Stimulated activated effector memory CD8-positive, alpha-beta T cell treated with anti-CD3 and anti-CD28 coated beads, Interleukin-12 subunit alpha, Interleukin-12 subunit beta, amount 100 ng/mL, for 72 hours (primary cell): ENCODE measurements at places on chromosomes 7 and 10.

- DNase-seq = no peak
These were observed 45.2 kb upstream of the INSIG1 start for GRCh38 chr7:155252444-155252887.

- no peak for DNase-seq
These were observed 42.9 kb downstream of the PRKG1 start for GRCh38 chr10:51117053-51117660.

- no peak for DNase-seq
These were observed 80.2 kb downstream of the SEMA3C start for GRCh38 chr7:80838643-80839042.

- DNase-seq = no peak
These were observed 387.0 kb upstream of the KCND2 start for GRCh38 chr7:119886007-119886406.

- no peak for DNase-seq
These were observed 45.5 kb upstream of the TARP start for GRCh38 chr7:38318803-38319416.

- DNase-seq = no peak
These were observed 96.0 kb upstream of the RSU1 start for GRCh38 chr10:16913266-16913665.

- no peak for DNase-seq
These were observed 155.0 kb downstream of the GALNT17 start for GRCh38 chr7:71286924-71287323.

GRCh38 chr10:29412485-29412884 lies 123.6 kb downstream of the LYZL1 start:
- DNase-seq = no peak

GRCh38 chr7:137129025-137129424 lies 214.5 kb downstream of the PTN start:
- DNase-seq = no peak

DNA sequence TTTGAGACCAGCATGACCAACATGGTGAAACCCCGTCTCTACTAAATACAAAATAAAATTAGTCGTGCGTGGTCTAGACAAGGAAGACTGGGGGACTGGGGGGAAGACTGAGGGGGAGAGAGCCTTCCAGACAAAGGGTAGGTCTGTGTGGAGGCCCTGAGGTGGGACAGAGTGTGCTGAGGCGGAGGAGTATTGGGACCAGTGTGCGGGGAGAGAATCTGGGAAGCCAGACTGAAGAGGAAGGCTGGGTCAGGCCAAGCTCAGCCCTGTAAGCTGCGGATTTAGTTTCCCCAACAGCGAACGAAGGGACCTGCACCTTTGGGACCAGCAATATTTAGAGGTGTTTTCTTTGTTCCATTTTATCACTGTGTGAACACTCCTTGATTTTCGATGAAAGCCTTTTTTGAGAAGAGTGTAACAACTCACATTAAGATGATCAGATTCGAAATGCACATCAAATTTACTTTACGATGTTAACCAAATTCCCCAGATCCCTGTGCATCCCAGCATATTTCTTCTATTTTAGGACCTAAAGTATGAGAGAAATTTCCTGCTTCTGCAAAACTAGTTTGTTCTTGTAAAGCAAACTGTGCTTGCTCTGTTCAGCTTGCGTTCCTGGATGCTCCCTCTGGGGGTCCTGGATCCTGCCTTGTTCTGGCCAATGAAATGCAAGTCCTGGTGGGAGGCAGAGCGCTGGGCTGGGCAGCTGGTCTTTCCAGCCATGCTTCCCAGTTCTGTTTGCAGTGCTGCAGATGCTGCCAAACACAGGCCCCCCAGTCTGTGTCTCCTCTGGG lies 39.4 kb downstream of the PLAU start:
- DNase-seq = no peak

DNA sequence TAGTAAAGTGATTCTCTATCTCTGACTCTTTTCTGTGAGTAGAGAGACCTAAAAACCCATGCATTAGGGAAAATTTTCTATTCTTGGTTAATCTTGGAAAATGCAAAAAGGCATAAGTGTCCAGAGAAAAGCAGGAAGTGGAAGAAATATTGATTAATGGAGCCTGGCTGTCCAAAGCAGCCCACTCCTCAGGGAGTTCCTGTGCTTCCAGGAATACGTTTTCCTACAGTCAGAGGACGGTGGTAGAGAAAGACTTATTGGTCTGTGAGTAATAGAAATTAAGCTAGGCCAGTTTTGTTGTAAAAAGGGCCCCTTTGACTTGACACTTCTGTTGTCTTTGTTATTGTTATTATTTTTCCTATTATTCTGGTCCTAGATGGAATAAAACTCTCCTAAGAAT lies 157.8 kb downstream of the NRP1 start:
- no peak for DNase-seq

GRCh38 chr10:110353244-110354119 lies 48.8 kb upstream of the SMNDC1 start:
- peak; percentile 43 for DNase-seq

- no peak for DNase-seq
These were observed 47.7 kb downstream of the LRGUK start for GRCh38 chr7:134174795-134175261.

DNA sequence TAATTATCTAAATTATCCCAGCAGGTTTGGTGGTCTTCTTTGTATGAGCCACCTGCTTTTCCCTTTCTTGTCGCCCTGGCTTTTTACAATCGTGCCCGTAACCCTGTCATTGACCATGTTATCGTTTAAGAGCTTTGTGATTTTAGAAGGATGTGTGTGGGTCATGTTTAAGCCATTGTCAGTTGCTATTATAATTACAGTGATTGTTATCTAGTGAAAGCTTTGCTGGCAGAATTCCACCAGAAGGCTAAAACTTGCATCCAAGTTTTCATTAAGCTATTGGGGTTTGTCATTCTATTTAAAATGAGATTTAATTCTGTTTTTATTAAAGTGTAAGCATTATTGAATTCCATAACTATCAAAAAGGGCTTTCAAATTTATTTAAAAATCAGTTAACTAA lies 354.2 kb upstream of the TMEM229A start:
- no peak for DNase-seq

DNA sequence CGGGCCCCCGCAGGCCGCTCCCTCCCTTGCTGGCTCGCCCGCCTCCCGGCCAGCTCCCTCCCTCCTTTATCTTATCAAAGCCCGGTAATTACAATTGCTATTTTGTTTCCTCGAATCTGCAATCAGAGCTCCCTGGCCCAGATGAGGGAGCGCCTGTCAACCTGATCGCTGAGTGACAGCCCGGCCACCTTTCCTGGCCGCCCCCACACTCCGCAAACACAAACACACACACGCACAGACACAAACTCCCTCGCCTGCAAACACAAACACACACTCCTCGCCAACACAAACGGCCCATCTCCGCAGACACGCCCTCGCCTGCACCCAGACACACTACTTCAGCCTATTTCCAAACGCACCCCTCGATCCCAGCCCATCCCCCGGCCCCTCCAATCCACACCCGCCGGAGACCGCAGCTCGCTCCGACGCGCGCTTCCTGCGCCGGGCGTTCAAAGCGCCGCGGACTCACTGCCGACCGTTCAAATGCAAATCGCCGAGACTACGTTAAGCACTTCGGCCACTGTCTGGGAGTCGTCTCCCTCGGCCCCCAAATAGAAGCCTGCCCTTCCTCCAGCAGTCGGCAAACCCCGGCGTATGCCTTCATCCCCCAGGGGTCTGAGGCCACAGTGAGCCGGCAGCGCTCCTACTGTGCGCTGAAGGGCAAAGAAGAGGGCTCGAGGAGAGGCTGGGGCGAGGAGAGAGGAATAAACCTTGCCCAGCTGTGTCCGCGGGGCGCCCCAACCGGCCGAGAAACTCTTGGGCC lies 3.0 kb upstream of the FGF8 start:
- DNase-seq = no peak

- DNase-seq = no peak
These were observed 283.9 kb downstream of the PLXDC2 start for GRCh38 chr10:20100171-20100570.

DNA sequence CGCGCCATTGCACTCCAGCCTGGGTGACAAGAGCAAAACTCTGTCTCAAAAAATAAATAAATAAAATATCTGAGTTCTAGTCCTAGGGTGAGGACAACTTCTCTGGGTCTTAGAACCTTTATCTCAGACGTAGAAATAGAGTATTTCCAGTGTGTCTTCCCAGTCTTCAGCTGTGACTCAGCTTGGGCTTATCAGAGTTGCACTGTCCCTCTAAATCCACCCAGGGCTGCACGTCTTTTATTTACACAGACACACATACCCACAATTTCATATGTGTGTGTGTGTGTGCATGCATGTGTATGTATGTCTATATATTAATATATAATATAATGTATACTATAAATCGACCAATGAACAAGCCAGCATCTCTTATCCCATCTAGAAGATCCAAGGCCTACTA lies 13.0 kb upstream of the PDIA4 start:
- no peak for DNase-seq

- no peak for DNase-seq
These were observed 807.2 kb upstream of the MBL2 start for GRCh38 chr10:53579773-53580172.

GRCh38 chr10:108465871-108466641 lies 1301.5 kb upstream of the SORCS1 start:
- DNase-seq = no peak

GRCh38 chr7:2983586-2983985 lies 60.1 kb downstream of the CARD11 start:
- no peak for DNase-seq

DNA sequence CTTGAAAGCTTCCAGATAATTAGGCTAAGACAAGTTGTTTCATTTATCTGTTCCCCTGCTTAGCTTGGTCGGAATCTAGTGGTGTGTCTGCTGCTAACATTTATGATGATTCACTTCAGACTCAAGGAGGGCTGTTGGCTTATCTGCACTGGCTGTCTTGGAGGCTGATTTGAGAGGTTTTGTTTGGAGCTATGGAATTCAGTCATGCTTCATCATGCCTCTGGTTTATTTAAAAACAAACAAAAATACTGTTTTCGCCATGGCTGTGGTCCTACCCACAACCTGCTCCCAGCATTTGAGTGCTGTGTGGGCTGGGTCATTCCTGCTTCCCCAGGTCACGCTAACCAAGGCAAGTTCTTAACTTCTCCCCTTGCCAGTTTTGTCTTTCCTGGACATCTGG lies 11.7 kb upstream of the ARPC1B start:
- DNase-seq = no peak

GRCh38 chr7:1712907-1713501 lies 42.9 kb downstream of the ELFN1 start:
- DNase-seq = no peak

DNA sequence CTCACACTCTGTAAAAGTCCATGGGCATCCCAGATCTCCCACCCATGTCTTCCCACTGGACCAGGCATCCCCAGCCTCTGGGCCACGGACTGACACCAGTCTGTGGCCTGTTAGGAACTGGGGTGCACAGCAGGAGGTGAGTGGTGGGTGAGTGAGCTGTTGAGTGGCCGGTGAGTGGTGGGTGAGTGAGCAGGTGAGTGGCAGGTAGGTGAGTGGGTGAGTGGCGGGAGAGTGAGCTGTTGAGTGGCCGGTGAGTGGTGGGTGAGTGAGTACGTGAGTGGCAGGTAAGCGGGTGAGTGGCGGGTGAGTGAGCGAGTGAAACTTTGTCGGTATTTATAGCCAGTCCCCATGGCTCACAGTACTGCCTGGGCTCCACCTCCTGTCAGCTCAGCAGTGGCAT lies 471.2 kb downstream of the DNAJB6 start:
- no peak for DNase-seq

GRCh38 chr7:144086730-144087129 lies 652 bp downstream of the OR2A12 start:
- DNase-seq = no peak

DNA sequence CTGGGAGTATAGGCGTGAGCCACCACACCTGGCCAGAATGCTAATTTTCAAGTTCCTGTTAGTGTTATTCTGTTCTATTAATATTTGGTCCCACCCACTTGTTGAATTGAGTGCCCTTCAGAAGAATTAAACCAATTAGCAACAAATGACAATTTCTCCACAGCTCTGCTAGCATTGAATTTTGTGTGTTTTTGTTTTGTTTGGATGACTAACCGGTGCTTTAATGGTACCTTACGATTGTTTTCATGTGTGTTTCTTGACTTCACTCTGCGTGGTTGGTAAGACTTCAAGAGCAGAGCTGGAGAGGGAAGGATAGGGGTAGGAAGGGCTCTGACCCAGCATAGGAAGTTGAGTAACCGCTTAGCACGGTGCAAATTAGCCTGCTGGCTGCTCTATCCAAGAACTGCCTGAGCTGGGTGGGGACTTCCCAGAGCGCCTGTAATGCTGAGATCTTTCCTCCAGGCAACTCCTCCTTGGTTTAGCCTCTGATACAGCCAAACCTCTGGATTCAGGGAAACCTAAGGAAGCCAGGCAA lies 4.6 kb downstream of the ARPC1B start:
- DNase-seq = no peak

- peak; percentile 35 for DNase-seq
These were observed at the start of gene CRPPA for GRCh38 chr7:16421333-16422102. CRPPA (minus strand) TSS chr7:16421538; CDS start chr7:16421322, 216 bp downstream.

DNA sequence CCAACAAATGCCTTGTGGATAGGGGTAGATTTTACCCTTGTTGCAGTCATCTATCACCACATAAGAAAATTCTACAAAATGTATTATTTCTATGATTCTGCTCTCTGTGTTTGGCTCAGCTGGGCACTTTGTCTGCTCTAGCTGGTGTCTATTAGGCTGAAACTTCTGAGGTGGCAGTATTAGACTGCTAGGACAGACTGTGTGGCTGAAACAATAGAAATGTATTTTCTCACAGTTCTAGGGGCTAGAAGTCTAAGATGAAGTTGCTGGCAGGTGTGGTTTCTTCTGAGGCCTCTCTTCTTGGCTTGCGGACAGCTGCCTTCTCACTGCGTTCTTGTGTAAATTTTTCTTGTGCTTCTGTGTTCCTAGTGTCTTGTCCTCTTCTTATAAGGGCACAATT lies 1139.6 kb upstream of the LRRTM3 start:
- no peak for DNase-seq

- no peak for DNase-seq
These were observed 183.6 kb downstream of the NRP1 start for GRCh38 chr10:33150889-33151288.

DNA sequence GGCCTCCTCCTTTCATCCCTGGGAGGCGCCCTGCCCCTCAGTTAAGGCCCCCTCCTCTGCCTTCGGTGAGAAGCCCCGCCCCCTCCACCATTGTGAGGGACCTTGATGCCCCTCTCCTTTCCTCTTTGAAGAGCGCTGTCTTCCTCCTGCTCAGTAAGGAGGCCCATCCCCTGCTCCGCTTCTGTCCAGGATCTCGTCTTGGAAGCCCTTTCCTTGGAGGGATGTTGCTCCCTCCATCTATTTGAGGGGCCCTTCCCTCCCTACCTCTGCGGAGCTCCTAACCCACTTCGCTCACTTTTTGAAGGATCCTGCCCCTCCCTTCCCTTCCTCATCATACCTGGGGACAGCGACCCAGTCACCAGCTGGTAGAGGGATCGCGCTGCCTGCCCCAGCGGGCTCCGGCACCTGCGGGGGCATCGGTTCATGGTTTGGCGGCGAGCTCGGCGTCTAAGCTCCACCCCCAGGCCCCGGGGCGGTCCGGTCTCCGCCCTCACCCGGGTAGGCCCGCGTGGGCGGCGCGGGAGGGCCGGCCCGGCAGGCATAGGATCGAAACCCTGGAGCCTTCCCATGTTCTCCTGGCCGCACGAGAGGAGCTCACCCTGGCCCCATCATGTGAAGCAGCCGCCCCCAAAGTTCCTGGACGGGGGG lies 4.1 kb downstream of the KCNIP2 start:
- DNase-seq = peak; percentile 62

- DNase-seq = no peak
These were observed 72.0 kb upstream of the KAT6B start for GRCh38 chr10:74754381-74754821.

- DNase-seq = no peak
These were observed 194.5 kb downstream of the EBF3 start for GRCh38 chr10:129769381-129770116.

- DNase-seq = no peak
These were observed 8.7 kb downstream of the RASGEF1A start for GRCh38 chr10:43258211-43258561.

GRCh38 chr10:48614481-48615390 lies 9.9 kb upstream of the ARHGAP22 start:
- DNase-seq = no peak
